ENCODE measurements at places on chromosomes 3 and 15.

DNA sequence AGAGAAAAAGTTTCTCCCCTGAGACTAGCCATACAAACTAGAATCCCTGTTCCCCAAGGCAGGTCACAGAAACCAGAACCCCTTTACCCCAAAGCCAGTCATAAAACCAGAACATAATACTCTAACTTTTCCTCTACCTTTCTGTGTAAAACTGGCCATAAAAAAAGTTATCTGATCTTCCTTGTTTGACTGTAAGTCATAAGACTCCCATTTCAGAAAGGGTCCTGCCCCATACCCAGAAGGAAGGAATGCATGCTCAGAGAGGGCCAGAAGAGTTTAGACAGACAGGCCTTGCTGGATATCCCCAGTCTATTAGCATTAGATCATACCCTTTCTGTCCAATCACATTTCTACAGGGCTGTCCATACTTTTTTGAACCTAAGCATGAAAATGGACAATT lies 27.2 kb downstream of the SCN11A start:
- DNase-seq: no peak

GRCh38 chr15:31871166-31871886 lies 159.0 kb upstream of the CHRNA7 start:
- DNase-seq: no peak

GRCh38 chr3:53885239-53885638 lies 3.3 kb upstream of the ACTR8 start:
- no peak for DNase-seq

GRCh38 chr15:65646486-65646885 lies 24.7 kb downstream of the SLC24A1 start:
- no peak for DNase-seq

DNA sequence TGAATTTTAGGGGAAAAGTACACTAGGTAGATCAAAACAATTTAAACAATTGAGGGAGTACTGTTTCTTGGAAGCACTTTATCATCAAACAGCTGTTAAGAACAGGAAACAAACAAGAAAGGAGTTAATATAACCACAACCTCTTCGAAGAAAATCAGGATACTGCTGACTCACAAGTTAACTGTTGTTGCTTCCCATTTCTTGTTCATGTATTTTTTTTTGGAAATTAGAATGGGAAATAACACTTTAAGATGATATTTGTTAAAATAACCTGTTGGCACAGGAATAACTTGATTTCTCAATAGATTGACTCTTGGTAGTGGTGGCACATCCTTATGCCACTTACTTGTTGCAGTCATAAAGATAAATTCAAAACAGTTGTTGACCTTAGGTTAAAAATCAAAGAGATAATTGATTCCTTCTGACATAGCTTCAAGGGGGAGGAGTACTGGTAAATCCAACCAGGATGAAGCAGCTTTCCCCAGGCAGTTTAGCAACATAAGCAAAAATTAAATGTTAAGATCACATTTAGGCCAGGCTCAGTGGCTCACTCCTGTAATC lies 3.3 kb downstream of the BNIP2 start:
- no peak for DNase-seq

GRCh38 chr3:99504258-99504657 lies 134.1 kb upstream of the COL8A1 start:
- DNase-seq: no peak

DNA sequence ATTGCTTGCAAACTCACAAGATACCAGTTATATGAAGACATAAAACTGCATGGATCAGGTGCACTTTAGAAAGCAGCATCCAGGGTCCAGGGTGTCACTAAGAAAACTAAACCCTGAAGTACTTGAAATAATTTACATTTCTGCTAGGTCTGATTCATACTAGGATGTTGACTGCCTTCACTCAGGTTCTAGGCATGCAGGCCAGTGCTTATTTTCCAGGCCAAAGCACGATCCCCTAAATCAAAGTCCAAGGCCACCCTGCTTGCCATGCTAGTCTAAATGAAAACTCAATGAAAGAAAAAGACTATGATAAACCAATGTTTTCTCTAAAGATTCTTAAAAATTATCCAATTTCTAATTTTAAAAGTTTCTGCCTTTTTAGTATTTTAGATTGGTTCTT lies 49.4 kb downstream of the GREM1 start:
- DNase-seq: no peak

DNA sequence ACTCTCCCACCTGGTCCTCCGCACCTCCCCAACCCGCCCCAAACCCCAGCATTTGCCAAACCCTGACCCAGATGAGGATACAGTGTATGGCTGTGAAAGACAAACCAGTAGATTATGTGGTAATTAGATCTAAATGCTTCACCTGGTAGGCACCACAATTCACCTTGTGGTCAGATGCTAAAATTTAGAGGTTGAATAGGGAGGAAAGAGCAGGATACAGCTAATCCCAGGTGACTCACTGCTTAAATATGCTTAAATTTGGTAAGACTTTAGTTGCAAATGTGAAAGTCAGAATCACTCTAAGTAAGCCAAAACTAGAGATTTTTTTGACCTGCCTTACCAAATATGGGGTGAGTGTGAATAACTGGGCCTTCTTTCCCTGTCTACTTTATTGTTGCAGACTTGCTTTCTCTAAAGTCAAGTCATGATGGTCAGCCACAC lies 105.5 kb downstream of the MME start:
- DNase-seq: no peak

DNA sequence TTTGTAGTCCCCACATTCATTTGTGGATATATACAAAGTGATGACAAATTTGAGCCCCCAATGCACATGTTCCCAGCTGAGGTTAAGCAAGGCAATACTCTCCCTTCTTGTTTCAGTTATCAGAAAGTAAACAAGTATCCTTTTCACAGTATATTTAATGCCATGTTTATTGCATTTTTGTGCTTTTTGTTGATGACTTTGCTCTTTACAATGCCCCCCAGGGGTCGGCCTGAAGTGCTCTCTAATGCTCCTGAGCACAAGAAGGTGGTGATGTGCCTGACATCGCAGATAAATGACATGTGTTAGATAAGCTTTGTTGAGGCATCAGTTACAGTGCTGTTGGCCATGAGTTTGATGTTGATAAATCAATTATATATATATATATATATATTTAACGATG lies 57.7 kb upstream of the THSD4 start:
- DNase-seq: no peak

GRCh38 chr15:89330881-89331595 lies 3.6 kb downstream of the POLG start:
- no peak for DNase-seq

- no peak for DNase-seq
These were observed 141.8 kb downstream of the ALDH1A2 start for GRCh38 chr15:57923750-57924149.

- no peak for DNase-seq
These were observed 272.0 kb upstream of the ATP11B start for GRCh38 chr3:182521339-182521738.

GRCh38 chr15:66614951-66615760 lies 49.4 kb upstream of the LCTL start:
- DNase-seq: no peak

GRCh38 chr3:134608771-134609435 lies 41.9 kb downstream of the KY start:
- no peak for DNase-seq

- no peak for DNase-seq
These were observed 130.2 kb upstream of the TOPAZ1 start for GRCh38 chr3:44111482-44111881.

GRCh38 chr3:14290631-14291385 lies 111.6 kb upstream of the SLC6A6 start:
- no peak for DNase-seq

- DNase-seq: no peak
These were observed 65.9 kb downstream of the ADAMTS9 start for GRCh38 chr3:64621726-64622395.

DNA sequence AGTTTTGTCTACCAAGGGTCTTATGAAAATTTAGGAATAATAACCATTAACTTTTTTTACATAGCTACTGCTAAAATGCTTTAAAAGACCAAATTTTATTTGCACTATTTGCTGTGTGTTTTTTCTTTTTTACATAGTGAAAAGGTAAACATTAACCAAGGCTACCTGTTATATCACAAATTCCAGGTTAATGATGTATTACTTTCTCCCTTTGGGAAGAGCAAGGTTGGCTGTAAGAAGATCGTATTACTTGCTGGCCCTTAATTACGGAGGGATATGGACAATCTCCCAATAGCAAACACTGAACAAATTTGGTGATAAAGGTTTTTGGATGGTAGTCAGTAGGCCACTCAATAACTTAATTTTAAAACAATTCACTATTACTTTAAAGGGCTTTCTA lies 22.4 kb downstream of the LRRC58 start:
- no peak for DNase-seq

DNA sequence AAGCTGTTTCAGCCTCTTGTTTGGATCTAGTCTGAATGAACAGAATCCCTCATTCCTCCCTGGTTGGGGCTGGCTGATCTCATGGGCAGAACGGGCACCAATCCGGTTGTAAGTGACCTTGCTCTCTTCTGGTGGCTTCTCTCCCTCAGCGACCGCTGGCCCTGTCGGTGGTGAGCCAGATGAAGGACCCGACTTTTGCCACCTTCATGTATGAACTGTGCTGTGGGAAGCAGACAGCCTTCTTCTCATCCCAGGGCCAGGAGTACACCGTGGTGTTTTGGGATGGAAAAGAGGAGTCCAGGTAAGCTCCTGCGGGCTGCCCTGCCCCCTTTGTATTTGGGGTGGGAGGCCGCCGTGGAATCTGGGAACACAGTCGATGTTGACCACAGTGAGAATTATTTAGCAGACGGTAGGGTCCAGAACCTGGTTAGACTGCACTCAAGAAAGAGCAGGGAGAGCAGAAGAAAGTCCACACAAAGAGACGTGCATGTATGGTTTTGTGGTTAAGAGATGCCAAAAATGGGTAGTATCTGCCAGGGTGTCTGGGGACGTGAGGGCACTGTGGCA lies 138.8 kb downstream of the LRRK1 start:
- DNase-seq: no peak

GRCh38 chr3:171260466-171260865 lies 199.7 kb downstream of the TNIK start:
- no peak for DNase-seq

DNA sequence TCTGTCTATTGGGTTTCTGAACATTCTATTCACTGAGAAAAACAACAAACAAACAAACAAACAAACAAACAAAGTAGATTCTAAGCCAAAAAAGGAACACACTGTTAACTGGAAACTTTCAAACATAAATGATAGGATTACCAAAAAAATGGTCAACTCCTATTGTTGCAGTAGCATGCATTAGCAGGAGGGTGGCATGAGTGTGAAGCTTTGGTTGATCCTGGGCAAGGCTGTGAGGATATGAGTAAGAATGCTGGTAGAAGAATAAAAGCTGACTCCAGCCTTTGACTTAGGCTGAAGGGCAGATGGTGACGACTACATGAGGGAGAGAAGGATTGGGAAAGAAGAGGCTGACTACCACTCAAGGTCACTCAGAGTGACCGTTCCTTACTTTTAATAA lies 810.3 kb downstream of the VGLL3 start:
- DNase-seq: no peak

DNA sequence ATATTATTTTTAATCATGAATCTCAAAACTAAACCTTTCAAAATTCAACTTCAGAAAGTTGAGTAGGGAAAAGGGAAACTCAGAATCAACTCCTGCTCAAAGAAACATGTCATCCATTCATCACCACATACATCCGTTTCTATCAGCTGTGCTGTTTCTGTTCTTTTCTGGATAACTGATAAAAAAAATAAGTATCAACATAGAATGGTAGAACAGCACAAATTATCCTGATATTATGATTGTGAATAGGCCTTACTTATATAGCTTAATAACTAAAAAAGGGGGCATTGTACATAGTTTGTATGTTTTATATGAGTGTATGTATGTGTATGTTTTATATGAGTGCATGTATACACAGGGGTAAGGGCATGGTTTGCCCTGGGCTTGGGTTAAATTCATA lies 3.1 kb downstream of the TM4SF1 start:
- DNase-seq: no peak

- no peak for DNase-seq
These were observed 32.8 kb downstream of the GRIP2 start for GRCh38 chr3:14507305-14507741.

DNA sequence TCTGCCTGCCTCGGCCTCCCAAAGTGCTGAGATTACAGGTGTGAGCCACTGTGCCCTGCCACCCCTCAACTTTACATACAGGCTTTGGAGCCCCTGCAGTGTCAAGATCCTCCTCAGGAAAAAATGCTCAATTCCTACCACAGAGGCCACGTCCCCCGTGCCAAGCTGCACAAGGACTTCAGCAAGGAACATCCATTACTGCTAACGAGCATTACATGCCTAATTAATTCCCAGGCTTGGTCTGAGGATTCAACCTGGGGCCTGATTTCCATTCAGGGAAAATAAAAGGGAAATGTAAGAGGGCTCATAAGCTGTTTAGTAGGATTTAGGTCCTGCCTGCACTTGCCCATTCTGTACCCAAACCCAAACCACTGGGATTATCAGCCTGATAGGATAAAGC lies 161.4 kb downstream of the RAB11A start:
- no peak for DNase-seq

- DNase-seq: no peak
These were observed 25.6 kb downstream of the RHOA start for GRCh38 chr3:49386056-49386756.

DNA sequence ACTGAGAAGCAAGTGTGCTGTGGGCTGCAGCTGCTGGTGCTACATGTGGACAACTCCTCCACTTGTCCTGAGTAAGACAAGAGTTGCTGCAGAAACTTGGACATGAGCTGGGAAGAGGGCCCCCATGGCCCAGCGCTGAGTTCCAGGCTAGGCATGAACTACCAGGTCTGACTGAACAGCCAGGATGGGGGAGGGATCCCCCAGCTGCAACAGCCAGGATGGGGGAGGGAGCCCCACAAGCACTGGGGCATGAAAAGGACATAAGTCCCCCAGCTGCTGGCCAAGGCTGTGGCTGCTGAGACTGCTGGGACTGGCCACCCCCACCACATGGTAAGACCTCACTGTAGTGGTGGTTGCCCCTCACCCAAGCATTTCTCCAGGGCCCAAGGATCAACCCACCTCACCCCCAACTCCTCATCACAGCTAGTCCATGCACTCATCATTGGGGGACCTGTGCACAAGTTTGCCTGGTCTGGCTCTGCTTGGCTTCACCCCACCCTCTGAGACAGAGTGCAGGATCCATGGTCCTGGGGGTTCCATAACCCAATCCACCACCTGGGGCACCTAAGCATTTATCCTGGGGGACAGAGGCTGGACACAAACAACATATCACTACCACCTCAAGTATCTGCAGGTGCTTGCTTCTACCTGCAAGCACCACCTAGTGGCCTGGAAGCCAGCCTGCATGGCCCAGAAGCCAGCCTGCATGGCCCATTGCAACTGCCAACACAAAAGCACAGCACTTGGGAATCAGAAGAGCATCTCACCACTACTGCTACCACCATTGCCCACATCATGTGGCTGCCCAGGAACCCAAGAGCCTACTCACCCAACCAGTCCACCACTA lies 84.5 kb upstream of the STT3B start:
- DNase-seq: no peak
